Stimulated activated CD4-positive, alpha-beta T cell treated with anti-CD3 and anti-CD28 coated beads, Interleukin-1b, Interleukin-23, amount 100 ng/mL, for 24 hours (primary cell): ENCODE measurements at places on chromosomes 7 and 10.

GRCh38 chr7:50369143-50370026 is 64.9 kb downstream of the IKZF1 start:
- no peak for DNase-seq

DNA sequence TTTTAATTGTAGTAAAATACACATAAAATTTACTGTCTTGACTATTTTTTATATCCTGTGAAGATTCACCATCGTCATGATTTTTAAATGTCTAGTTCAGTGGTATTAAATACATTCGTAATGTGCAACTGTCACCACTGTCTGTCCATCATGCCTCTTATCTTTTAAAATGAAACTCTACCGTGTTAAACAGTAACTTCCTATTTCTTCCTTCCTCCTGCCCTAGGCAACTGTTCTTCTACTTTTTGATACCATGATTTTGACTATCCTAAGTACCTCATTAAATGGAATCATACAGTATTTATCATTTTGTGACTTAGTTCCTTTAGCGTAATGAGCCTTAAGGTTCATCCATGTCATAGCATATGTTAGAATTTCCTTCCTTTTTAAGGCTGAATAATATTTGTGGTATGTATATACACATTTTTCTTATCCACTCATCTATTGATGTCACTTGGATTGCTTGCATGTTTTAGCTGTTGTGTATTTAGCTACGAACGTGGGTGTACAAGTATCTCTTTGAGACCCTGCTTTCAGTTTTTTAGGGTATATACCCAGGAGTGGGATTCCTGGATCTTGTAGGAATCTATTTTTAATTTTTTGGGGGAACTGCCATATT is 13.5 kb downstream of the SLK start:
- DNase-seq, result no peak

DNA sequence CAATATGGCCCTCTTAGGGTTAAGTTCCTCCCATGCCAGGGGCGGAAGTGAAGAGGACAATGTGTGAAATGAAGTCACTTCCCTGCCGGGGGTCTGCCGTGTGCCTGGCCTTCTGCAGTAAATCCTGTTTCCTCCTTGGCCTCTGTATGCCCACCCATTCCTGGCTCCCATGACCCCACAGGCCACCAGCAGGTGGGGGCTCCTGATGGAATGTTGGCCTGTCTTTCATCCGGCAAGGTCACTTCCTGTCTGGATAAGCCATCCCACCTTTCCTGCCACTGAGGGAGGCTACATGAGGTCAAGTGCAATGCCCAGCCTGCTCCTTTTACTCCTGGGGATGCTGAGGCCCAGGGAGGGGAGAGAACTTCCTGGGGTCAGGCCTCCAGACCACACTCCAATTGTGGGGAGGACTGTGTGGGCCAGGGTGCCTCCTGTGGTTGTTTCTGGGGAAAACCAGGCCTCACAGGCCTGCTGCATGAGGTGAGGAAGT is 22.3 kb downstream of the PALD1 start:
- DNase-seq, result no peak

GRCh38 chr10:51789118-51789517 is 89.7 kb upstream of the CSTF2T start:
- DNase-seq, result no peak

DNA sequence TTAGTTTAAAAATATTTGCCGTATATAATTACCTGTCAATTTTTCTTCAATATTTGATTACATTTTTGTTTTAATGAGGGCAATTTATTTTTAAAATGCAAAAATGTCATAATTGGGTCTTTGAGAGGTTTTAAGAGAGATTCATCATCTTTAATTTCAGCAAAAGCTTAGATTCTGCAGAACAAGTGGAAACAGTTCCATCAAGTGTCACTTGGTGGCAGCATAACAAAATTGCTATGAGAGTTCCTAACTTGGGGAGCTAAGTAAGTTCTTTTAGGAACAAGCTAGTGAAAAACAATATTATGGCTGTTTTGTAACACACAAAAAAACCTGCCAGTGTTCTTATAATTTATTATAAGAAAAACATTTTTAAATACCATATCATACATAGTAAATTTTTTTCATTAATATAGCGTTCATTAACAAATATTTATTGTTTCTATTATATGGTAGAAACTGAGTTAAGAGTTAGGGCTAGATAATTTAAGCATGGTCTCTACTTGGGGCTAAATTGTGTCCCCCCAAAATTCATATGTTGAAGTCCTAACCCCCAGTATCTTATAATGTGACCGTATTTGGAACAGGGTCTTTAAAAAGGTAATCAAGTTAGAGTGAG is 155.2 kb downstream of the MAGI2 start:
- DNase-seq, result no peak

DNA sequence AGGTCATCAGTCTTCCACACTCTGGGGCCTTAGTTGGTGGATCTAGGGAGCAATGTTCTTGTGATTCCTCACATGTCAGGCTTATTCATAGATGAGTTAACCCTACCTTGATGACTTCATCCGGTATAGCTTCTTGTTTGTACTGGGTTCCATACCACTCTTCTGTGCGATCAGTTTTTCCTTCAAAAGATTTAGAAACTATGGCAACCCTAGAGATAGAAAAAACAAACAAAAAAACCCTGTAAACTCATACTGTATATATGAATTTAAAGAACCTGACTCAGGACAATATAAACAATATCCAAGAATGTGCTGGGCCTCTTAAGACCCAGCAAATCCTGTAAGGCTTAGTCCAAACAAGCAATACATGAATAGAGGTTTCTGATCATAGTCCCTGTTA is 83.5 kb downstream of the IDE start:
- no peak for DNase-seq

DNA sequence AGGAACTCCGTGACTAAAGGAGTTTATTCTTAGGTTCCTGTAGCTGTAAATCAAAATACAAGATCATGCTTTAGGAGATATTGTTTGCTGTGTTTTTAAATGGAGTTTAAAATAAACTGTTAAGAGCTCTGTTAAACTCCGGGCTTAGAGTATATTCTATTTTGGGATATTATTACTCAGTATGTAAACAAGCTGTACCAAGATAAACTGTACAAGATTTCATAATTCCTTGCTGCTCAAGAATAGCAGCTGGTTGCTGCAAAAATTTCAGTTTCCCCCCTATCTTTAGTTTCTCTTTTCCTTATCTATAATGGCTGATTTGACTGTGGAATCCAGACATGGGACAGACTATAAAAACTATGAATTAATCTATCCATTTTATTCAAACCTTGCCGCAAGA is 215.7 kb downstream of the HTR7 start:
- DNase-seq, result no peak

GRCh38 chr7:100467638-100468373 is 3.7 kb upstream of the SPACDR start:
- DNase-seq, result no peak

DNA sequence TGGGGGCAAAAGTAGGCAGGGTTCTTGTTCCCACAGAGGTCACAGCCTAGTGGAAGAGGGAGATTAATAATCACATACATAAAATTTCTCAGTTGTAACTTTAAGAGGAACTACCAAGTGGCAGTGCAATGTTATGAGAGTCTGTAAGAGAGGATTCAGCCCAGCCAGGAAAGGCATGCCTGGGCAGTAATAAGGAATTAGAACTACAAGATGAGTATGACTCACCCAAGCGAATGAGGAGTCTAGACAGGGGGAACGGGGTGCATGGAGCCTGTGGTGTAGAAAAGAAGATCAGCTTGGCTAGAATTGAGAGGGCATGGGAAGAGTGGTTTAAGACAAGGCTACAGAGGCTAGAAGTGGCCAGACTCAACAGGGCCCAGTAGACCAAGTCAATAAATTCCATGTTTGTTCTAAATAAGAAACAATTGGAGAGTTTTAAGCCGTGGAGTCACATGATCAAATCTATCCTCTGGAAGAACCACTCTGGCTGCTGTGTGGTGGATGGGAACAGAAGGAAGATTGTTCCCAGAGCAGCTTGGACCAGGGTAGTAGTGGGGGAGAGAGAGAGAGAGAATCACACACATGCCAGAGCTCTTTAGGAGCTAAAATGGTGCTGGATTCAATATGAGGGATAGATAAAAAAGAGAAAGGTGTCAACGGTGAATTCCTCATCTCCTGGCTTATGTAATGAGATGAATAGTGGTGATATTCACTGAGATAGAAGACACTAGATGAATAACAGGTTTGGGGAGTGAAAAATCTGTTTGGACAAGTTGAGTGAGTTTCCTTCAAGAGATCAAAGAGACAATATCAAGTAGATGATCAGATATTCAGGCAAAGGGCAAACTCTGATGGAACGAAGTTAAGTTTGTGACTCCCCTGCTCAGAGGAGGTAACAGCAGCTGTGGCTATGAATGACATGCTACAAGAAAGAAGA is 265.1 kb downstream of the FGFR2 start:
- DNase-seq, result no peak

DNA sequence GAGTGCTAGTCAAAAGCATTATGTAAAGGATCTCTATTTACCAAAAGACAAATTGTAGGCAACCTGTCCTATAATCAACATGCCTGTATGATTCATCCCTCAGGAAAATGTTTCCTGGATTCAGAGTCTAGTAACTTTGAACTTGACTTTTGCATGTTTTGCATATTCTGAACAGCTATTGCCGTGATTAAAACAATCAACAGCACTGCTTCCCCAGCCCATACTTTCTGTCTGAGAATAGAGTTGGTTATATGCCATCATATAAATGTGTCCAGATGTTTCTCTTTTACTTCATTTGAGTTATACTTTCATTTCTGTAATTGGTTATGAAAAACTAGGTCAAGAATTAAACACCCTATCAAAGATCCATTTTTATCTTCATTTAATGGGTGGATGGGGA is 83.5 kb downstream of the ZMYND11 start:
- DNase-seq, result no peak

DNA sequence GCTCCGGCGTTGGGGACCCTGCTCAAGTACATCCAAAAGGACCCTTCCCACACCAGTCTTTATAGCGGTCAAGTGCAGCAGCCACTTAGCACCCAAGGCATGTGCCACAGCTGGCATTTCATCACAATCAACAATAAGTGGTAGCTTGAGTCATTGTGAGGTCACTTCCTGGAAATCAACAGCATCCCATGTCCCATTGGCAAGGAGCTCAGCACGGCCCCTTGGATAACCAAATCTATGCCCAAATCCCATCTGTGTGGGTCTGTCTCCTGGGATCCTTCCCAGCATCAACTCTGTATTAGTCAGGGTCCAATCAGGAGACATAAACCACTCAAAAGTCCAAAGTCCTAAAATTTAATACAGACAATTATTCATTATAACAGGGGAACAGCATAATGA is 27.1 kb downstream of the MDH2 start:
- DNase-seq, result no peak

- DNase-seq, result no peak
These were observed 138.1 kb upstream of the UNC5B start for GRCh38 chr10:71074176-71074755.

GRCh38 chr7:134435161-134435920 is 23.6 kb downstream of the AKR1B1 start:
- DNase-seq, result no peak

DNA sequence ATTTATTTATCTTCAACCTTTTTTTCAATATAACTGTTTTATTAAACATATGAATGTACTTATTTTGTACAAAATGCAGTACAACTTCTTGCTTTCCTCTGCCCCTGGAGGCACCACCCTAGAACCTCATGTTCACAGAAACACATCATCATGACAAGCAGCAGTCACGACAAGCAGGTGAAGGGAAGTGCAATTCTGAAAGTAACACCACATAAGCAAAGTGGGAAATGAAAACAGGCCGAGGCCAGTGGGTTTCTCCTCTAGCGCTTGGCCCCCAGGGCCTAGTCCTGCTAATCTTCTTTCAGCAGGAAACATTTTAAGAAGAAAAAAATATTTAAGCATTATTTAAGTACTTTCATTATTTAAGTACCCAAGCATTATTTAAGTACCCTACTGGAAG is 598.1 kb downstream of the SH2D4B start:
- no peak for DNase-seq

- DNase-seq, result no peak
These were observed 264.5 kb downstream of the CELF2 start for GRCh38 chr10:11282156-11282555.
